Activated CD4-positive, alpha-beta T cell treated with anti-CD3 and anti-CD28 coated beads for 48 hours (primary cell): ENCODE measurements at places on chromosomes 2 and 18.

- no peak for DNase-seq
Measured at GRCh38 chr2:52342458-52342857, 1310.5 kb upstream of the NRXN1 start.

GRCh38 chr2:221552291-221552690, 19.8 kb downstream of the EPHA4 start:
- DNase-seq = no peak

- DNase-seq = no peak
Measured at GRCh38 chr2:111138839-111139238, 18.1 kb downstream of the BCL2L11 start.

DNA sequence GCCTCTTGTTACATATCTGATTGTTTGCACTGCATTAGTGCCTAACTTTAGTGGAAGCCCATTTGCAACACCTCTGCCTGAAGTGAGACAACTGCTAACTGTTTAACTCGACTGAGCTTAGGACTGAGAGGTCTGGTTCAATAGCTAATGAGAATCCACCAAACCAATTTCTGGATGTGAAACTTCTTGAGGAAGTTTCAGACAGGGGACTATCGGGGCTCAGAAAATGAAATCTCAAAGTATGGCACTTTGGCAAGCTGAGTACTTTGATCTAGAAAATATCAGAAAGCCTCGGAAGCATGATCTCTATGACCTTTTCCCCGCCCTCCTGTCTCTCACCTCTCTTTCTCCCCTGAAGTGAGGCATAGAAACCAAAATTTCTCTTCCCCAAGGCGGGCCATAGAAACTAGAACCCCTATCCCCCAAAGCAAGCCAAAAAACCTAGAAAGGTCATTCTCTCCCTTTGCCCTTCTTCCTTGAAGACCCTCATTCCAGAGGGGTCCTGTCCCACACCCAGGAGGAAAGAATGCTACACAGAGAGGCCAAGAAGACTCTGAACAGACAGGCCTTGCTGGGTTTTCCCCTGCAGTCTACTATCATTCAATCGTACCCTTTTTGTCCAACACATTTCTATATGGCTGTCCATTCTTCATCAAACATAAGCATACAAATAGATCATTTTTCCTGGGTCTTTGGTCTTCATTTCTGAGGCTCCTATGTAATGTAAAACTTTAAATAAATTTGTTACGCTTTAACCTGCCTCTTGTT, 69.6 kb upstream of the CREB1 start:
- no peak for DNase-seq

- DNase-seq = no peak
Measured at GRCh38 chr2:210611466-210611865, 55.1 kb downstream of the CPS1 start.
